Mucosa of descending colon (tissue), 3 donors: ENCODE measurements at places on chromosomes 6 and 20. TPM values are rescaled to one million over a fixed set of nuclear protein-coding genes. Genes with fewer than 3 reads are reported as not detected.

DNA sequence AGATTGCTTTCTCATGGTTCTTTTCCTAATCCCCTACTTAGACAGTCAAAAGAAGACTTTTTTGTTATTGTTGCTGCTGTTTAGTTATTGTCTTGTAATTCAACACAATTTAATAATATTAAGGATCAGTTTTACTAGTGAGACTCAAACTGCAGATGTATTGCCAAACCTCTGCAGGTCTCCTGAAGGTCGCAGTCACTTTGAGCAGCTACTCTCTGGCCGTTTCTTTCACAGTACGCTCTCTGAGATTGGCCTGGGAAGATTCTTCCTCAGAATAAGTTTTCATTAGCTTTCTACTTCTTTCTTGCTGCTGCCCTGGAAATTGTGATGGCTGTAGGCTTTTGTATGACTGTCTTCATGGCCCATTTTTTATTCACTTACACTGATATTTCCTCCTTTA, 930.8 kb downstream of the QKI start:
- DNase-seq = no peak

GRCh38 chr6:144559865-144560593, 274.9 kb downstream of the UTRN start:
- no peak for DNase-seq

- no peak for DNase-seq
These were observed 48.9 kb downstream of the MRPL14 start for GRCh38 chr6:44078219-44078826.

- DNase-seq = no peak
These were observed 66.3 kb upstream of the MPC1 start for GRCh38 chr6:166449036-166449435.

DNA sequence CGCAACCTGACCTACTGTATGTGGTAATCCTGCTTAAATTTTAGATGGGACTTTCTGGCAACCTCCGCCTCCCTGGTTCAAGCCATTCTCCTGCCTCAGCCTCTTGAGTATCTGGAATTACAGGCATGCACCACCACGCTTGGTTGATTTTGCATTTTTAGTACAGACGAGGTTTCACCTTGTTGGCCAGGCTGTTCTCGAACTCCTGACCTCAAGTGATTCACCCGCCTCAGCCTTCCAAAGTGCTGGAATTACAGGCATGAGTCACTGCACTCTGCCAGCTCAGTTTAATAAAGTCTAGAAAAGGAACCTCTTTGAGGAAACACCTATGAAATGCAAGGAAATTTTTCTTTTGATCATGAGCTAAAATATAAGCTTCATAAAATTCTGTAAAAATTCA, 9.0 kb upstream of the PLCB4 start:
- no peak for DNase-seq

DNA sequence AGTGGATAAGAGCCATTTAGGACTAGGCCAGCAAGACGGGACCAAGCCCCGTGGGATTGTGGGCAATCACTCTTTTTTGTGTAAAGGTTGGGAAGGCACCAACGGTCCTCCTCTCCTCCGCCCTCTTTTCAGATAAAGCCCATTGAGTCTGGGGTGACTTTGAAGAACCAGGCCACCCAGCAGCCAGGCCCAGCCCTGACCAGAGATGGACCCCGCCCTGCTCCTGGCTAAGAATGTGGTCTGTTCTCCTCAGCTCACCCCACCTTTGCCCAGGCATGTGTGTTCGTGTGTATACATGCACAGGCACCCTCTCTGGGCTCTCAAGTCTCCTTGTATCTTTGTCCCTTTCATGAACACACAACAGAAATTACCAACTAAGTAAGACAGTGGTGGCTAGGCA, 9.1 kb downstream of the SDC4 start:
- DNase-seq = peak; percentile 57

DNA sequence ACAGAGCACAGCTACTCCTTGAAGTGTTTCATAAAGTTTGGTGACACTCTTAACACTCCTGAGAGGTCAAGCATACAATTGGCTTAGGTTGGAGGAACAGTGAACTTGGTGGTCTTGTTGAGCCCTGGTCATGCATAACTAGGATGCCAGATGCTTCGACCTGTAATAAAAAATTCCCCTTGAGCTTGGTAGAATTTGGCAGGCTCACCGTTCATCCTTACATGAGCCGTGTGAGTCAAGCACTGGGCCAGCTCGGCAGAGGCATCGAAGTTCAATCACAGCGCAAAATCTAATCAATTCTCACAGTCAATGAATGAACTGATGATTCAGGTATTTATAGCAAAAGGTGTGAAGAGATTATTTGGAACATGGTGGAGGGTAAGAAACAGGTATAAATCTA, 33.7 kb downstream of the CYP24A1 start:
- no peak for DNase-seq

GRCh38 chr6:19380293-19380692, 456.9 kb upstream of the ID4 start:
- DNase-seq = no peak

DNA sequence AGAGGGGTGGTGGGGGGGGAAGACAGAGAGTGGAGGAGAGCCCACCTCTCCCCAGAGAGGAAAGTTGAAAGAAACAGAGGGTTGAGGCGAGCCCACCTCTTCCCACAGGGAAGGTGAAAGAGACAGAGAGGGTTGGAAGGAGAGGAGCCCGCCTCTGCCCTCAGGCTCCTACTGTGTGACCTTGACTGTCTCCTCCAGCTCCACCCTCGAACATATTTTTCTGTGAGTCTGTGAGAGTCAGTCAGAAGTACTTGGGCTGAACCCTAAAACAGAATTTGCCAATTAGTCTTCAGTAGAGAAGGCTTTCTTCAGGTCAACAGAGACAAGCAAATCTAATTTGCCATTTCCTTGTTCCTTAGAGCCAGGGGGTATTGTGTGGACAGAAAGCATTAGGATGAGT, 153.7 kb upstream of the SNX9 start:
- DNase-seq = no peak

DNA sequence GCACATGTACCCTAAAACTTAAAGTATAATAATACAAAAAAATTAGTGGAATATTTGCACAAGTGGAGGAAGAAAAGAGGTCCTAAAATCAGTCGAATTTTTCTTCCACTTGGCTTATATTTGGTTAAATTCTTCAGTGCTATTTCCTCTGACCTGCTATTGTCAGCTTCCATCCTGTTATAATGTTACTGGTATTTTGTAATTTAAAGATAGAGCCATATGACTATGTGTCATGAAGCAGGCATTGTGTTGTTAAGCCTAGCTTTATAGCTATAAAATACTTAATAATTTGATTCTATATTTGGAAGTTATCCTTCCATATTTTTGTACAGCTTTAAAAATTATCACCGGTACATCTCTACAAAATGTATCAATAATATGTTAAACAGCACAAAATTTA, 455.9 kb upstream of the MARCKS start:
- DNase-seq = no peak

DNA sequence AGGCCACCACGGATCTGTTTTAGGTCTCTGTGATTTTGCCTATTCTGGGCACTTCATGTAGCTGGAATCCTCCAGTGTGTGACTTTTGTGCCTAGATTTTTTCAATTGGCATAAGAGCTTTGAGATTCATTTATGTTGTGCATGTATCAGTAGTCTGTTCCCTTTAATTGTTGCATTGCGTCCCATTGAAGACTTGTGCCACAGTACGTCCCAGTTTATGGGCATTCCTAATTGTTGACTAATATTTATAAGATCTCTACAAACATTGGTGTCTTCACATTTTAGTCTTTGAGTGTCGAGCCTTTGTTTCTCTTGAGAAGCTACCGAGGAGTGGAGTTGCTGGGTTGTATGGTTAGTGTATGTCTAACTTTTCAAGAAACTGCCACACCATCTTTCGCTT, 704 bp upstream of the FAM210B start:
- DNase-seq = no peak

DNA sequence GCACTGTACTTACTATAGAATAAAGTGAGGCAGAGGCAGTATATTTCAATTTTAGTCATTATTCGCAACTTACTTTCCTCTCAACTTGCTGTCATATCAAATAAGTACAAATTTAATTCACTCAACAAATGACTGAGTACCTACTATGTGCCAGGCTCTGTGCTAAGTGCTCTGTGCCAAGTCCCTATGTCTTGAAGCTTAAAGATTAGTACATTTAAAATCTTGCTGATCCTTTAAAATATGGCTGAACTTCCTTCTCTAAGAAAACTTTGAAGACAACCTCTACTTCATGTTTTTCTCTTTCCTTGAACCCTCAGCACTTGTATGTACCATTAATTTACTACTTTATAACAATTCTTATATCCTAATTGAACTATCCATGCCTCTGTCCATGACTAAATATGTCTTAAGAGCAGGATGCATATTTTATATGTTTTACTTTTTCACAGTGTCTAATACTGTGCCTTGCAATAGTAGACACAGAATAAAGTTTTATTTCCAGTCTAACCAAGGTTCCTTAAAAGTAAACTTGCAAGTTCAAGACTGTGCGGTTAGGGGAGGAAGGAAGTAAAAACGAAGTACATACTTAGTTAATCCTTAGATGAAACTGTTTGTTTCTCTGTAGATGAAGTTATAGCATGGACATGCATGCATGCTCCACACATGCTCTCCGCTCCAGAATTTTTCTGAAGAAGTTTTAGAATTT, 10.0 kb upstream of the LATS1 start:
- no peak for DNase-seq

DNA sequence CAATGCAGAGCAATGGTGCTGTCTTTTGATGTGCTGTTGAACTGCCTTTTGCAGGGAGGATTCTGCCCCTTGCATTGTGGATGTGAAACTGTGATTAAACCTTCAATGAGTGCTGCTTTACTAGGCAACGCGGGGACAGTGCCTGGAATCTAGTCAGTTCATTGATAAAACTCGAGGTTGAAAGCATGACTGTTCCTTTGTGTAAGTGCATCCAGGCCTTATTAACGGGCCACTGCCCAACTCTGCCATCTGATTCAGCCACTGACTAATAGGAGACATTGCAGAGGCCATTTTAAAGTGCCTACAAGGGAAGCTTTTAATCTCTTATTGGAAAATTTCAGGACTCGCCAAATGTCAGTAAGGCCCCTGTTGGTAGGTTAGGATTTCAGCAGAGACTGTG, 49.3 kb downstream of the SLC35F1 start:
- no peak for DNase-seq

- no peak for DNase-seq
These were observed 408.4 kb downstream of the MAFB start for GRCh38 chr20:40280616-40281015.

GRCh38 chr20:11267762-11268335, 594.0 kb upstream of the JAG1 start:
- DNase-seq = no peak

DNA sequence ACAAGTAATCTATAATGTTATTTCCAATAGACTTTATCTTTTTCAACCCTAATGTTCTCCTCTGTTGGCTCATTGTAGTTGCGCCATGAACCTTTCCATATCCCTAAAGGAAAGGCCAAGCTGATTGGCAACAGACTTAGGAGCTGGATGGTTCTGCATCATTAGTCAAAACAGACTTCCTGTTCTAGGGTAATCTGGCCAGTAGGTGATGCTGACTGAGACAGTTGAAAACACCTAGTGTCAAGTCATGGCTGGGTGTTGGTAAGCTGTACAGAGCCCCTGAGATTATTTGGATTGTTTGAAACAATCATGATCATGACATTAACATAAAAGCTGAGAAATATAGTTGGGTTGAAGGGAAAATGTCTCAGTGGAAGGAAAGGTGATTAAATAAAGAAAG, 231.4 kb downstream of the PHACTR1 start:
- no peak for DNase-seq

The MBOAT1 gene
- total RNA-seq = 54.4 TPM

The ARG1 gene
- total RNA-seq = not detected

The ZSCAN23 gene
- 0.89 TPM for total RNA-seq

The MYB gene
- total RNA-seq = 82.8 TPM

The HSD17B8 gene
- total RNA-seq = 23.2 TPM

The NRSN1 gene
- total RNA-seq = not detected

The HUS1B gene
- 1.2 TPM for total RNA-seq
